ENCODE measurements at places on chromosomes 11 and 22. TPM values are rescaled to one million over a fixed set of nuclear protein-coding genes. Genes with fewer than 3 reads are reported as not detected.

DNA sequence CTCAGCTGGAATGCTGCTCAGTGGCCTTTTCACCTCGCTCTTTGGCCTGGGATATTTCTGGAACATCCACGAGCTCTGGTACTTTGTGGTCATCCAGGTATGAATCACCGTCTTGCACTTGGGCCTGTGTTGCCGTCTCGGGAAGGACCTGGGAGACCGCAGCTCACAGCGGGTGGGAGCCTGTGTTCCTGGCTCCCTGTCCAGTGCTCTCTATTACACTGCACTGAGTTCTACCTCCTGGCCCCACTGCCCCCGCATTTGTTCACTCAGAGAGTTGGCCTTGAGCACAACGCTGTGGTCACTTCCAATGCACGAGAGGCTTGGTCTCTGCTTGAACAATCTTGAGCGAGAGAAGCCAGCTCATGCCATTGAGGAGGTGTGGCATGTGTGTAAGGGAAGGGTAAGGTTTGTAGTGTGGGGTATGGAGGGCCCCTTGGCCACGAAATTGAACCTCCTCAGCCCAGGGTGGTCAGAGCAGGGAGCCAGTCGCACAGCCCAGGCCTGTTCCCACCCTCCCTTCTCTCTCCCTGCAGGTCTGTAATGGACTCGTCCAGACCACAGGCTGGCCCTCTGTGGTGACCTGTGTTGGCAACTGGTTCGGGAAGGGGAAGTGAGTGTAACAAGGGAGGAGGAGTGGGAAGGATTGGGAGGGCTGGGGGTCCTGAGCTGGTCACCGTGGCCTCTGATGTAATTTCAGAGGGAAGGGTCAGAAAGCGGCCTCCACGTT, 16.2 kb downstream of the SLC37A2 start:
- no peaks in the 10 kb centered on the region for H3K4me1 ChIP-seq
- no peaks in the 10 kb centered on the region for H3K36me3 ChIP-seq
- H3K4me3 ChIP-seq = no peak overlapping the region
- no peaks in the 10 kb centered on the region for H3K27me3 ChIP-seq
- H3K27ac ChIP-seq = no peak overlapping the region

DNA sequence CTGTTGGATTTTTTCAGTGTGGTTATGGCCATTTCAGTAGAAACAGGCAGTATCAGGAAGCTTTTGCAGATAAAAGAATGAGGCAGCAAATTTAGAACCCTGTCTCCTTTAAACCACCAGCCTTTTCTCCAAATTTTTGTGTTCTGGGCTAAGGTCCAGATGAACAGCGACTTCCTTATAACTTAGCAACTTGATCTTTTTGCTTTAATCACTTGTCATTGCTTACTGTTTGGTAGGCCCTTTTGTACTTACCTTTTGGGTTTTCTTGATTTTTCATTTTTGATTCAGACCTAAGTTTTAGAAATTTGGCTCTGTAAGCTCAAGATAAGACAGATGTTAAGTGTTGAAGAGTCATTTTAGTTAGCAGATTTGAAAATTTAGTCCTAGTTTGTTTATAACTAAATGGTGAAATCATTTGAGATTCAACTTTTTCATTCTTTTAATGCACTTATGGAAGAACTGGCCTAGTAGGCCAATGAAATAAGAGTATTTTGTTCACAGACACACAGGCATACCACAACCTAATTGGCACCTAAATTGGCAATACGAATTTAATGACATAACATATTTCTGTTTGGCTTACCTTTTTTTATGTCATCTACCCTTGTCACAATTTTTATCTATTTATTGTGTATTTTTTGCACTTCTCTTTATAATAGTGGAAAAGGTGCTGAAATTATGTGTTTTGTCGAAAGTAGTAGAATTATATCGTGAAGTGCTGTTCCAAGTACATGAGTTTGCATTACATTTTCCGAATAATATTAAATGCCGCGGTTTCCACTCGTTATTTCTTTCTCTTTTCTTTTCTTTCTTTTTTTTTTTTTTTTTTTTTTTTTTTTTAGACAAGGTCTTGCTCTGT, 2.1 kb downstream of the RTN3 start:
- H3K27ac ChIP-seq = no peak overlapping the region
- no peak for DNase-seq
- peaks cover 25% of the 10 kb centered on the region for H3K4me1 ChIP-seq
- no peaks in the 10 kb centered on the region for H3K27me3 ChIP-seq
- peak overlapping the region; percentile 92 for H3K4me3 ChIP-seq

DNA sequence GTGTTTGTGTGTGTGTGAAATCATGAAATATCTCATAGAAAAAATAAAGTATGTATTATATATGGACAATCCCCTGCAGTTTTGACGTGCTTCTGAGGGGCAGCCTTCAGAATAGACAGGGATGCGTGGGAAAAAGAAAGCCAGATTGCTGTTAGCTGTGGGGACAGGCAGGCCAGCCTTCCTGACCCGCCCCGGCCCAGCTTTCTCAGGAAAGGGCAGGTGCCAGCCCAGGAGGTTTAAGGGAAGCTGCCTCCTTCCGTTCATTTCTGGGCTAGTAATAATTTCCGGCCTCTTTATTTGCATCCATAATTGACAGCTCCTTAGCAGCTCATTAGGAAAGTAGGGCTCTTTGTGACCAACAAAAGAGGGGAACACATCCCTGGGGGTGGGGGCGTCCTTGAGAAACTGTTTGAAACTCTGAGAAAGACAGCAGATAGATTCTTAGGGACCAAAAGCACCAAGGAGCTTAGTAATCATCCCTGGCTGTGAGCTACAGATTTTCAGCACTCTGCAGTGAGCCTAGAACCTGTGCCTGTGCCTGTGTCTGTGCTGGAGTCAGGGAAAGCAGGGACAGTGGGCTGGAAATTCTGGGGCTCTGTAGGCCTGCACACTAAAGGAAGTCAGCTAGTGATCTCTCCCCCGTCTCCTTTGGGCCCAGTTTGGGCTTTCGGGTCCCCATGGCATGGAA, 632.9 kb upstream of the CADM1 start:
- no peaks in the 10 kb centered on the region for H3K36me3 ChIP-seq
- DNase-seq = no peak
- H3K4me3 ChIP-seq = no peak overlapping the region
- H3K27ac ChIP-seq = no peak overlapping the region
- H3K27me3 ChIP-seq = no peaks in the 10 kb centered on the region

GRCh38 chr11:870127-870413, 27.4 kb downstream of the TSPAN4 start:
- H3K4me3 ChIP-seq = no peak overlapping the region
- no peaks in the 10 kb centered on the region for H3K36me3 ChIP-seq
- no peak overlapping the region for H3K27ac ChIP-seq
- no peaks in the 10 kb centered on the region for H3K4me1 ChIP-seq
- DNase-seq = no peak

- no peaks in the 10 kb centered on the region for H3K4me1 ChIP-seq
- peak overlapping the region; percentile 90 for H3K27ac ChIP-seq
- no peaks in the 10 kb centered on the region for H3K27me3 ChIP-seq
- H3K4me3 ChIP-seq = no peak overlapping the region
- H3K36me3 ChIP-seq = no peaks in the 10 kb centered on the region
These were observed 79.1 kb upstream of the KCNQ1OT1 start for GRCh38 chr11:2778630-2779498.

- H3K27ac ChIP-seq = no peak overlapping the region
- no peaks in the 10 kb centered on the region for H3K27me3 ChIP-seq
- H3K4me1 ChIP-seq = no peaks in the 10 kb centered on the region
- no peak for DNase-seq
- no peak overlapping the region for H3K4me3 ChIP-seq
These were observed 620.6 kb downstream of the SOX6 start for GRCh38 chr11:15735706-15736105.

CEND1 gene
- not detected for total RNA-seq

Data from Peyer's patch (tissue), 4 donors.